Stomach (tissue), 19 donors: ENCODE measurements at places on chromosomes 16 and 17. TPM values are rescaled to one million over a fixed set of nuclear protein-coding genes. Genes with fewer than 3 reads are reported as not detected.

DNA sequence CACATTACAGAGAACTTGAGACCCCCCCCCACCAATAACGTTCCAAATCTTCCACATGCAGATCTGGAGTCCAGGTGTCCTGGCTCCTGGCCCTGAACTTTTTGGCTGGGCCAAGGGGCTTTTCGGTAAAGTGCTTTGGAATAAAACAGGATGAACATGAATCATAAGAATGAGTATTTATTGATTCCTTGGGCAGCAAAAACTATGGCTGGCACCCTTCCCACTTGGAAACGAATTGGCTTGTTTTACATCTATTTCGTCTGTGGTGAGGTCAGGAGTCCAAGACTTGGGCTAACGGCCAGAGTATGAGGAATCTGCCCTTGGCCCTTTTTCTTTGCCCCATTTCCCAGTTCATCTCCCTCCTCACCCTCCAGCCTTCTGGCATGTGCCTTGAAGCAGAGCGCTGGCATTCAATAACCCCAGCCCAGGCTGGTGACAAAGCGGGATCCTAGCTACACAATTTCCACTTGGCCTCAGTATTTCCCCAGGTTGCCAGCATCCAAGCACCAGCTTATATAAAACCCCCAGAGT is 4.1 kb upstream of the UBTF start:
- no peak for DNase-seq

GRCh38 chr16:65392806-65393565 is 271.1 kb upstream of the CDH11 start:
- DNase-seq = no peak

DNA sequence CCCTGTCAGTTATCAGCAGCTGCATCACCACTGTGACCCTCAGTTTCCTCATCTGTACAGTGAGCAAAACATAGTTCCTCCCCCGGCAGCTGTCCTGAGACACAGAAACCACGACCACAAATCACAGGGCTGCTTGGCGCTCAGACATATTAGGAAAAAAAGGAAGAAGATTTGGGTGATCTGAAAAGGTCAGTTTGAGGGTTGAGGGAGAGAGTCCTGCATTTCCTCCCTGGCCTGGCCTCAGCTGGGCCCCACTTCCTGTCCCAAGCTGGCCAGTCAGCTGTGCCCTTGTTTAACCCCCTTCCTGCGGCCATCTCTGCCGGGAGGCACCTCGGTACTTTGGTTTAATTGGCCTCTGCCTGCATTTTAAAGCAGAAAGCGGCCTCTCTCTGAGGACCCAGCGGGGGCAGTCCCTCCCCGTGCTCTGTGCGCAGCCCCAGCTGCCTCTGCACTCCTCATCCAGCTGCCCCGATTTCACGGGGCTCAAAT is 24.0 kb upstream of the CIBAR2 start:
- no peak for DNase-seq

- DNase-seq = no peak
Measured at GRCh38 chr16:75957870-75958269, 231.6 kb upstream of the CPHXL start.

- DNase-seq = no peak
Measured at GRCh38 chr17:59190806-59191205, 19.0 kb upstream of the SMG8 start.

DNA sequence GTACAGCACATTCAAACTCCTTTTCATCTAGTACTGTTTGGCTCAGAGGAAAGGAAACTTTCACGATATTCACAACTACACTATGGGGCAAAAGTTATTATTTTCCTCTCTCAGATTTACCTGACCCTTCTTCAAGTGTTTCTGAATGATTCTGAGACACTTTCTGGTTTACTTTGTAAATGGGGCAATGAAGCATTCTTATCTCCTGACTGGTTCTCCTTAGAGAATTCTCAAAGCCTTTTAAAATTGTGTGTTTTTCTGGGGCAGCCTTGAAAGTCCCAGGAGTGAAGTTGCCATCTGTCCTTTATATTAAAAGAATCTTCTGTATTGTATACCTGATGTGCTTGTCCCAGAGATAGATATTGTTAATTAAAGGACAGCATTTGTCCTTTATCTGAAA is 264.9 kb downstream of the FTO start:
- DNase-seq = no peak

CCL3 gene
- total RNA-seq = not detected

HCRT gene
- total RNA-seq = not detected
